Fibroblast of skin of left quadriceps (primary cell): ENCODE measurements at places on chromosomes 7 and 10.

GRCh38 chr7:38630720-38631673, at the start of gene AMPH:
Gene AMPH (minus strand): TSS chr7:38631373. CDS start chr7:38631351, 22 bp downstream.
- DNase-seq, result peak; percentile 38

DNA sequence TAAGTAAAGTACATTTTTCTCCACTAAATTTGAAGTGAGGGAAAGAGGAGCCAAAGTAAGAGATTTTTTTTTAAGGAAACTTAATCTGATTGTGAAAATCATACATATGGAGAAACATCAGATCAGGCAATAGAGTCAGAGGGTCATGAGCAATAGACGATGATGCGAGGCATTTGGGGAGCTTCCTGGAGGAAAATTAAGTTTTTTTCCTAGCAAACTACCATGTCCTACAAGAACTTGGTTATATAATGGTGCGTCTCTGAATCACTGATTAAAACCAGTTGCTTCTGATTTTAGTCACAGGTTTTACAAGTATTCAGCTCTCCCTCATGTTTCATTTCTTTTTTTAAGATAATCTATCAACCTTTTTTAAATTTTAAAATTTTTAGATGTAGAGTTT, 52.1 kb upstream of the MTURN start:
- no peak for DNase-seq

DNA sequence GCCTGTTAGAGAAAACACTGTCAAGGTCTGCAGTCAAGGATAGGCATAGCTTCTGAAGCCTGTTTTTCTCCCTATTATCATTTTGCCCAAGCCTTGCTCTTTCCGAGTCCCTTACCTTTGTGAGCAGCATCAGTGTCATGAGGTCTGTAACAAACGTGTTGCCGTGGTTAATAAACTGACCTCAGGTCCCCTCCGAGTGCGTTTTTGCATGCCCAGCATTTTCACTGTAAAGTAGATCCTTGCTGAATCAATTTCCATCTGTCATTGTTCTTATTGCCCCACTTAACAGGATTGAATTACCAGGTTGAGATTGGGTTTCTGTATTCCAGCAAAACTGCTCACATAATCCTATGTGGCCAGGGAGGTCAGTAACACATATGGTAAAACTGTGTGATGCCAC, 110.3 kb downstream of the ZNF248 start:
- DNase-seq, result no peak

DNA sequence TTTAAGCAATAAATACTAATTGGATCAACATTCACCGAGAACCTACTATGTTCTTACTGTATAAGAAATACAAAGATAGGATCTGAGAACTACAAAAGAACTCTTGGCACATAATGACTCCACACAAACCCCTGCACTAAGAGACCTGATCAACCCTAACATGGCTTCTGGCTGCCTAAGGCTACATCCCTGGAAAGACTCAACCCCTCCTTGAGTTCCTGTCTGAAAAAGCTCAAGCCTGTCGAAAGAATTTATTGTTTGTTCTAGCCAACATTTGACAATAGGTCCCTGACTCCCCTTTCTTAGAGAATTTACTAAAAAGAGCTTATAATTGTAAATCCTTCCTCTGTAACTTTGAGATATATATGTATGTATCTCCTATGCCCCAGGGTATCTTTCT, 125.3 kb upstream of the SGCE start:
- no peak for DNase-seq

DNA sequence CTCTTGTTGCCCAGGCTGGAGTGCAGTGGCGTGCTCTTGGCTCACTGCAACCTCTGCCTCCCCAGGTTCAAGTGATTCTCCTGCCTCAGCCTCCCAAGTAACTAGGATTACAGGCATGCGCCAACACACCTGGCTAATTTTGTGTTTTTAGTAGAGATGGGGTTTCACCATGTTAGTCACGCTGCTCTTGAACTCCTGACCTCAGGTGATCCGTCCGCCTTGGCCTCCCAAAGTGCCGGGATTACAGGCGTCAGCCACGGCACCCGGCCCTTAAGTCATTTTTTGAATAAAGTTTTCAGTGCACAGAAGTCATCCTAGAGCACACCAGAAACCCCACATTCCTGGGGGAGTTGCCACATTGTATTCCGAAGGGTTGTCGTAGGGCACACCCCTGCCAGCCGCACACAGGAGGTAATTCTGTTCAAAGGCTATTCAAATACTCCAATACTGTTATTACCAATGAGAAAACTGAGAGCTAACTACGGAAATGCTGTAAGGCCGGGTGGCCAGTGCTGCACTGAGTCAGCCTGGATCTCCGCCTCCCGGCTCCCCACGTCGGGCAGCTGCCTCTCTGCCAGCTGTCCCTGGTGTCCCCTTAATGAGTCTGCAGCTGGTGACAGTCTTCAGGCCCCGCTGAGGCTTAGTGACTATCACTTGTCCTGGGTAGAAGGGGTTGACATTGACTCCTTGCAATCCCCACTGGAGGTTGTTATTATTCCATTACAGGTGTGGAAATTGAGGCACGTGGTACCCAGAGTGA, 8.6 kb upstream of the RFC2 start:
- DNase-seq, result no peak

DNA sequence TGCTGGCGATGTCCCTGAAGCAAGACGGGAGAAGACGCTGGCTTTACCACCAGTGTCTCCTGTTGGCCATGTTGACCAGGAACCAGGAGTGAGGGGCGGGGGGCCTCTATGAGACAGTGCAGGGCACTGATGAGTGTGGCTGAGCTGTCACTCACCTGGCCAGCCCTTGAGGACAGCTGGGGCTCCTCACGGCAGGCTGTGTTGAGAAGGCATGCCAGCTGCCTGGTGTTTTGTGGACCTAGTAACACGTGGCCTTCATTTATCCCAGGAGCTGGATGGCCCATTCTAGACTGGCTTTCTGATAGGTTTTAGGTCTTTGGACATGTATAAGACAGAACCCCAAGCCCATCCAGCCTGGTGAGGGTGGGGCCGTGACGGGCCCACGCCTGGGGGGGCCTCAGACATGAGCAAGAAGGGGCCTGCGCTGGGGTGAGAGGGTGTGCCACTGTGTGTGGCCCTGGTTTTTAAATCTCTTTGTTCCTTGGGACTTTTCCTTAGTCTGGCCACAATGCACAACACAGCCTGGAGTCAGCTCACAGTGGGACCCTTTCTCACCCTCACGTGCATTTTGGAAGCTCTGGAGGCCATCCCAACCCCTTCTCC, 10.5 kb downstream of the RHBDD2 start:
- DNase-seq, result no peak

- DNase-seq, result no peak
Measured at GRCh38 chr7:42790196-42790595, 121.7 kb downstream of the C7orf25 start.

GRCh38 chr7:23696916-23697441, 13.0 kb upstream of the STK31 start:
- DNase-seq, result no peak

GRCh38 chr7:157751406-157751805, 414.6 kb downstream of the DNAJB6 start:
- no peak for DNase-seq

GRCh38 chr10:123618224-123618623, 47.9 kb upstream of the GPR26 start:
- DNase-seq, result no peak

DNA sequence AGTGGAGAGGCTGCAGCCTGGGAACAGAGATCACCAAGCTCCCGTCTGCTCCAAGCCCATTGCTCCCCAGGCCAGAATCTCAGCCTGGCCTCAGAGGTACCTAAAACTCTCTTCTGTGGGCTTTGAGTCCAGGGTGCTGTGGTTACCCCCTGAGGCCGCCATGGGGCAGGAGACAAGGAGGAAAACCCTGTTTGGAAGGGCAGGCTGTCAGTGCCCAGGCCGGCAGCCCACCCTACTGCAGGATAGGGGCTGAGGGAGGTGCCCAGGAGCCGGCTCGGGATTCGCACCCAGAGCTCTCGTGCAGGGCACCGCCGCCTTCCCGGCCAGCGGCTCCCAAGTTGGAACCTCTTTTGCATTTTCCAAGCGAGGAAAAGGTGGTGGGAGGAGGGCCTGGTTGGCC, 24.5 kb downstream of the UNCX start:
- DNase-seq, result no peak

DNA sequence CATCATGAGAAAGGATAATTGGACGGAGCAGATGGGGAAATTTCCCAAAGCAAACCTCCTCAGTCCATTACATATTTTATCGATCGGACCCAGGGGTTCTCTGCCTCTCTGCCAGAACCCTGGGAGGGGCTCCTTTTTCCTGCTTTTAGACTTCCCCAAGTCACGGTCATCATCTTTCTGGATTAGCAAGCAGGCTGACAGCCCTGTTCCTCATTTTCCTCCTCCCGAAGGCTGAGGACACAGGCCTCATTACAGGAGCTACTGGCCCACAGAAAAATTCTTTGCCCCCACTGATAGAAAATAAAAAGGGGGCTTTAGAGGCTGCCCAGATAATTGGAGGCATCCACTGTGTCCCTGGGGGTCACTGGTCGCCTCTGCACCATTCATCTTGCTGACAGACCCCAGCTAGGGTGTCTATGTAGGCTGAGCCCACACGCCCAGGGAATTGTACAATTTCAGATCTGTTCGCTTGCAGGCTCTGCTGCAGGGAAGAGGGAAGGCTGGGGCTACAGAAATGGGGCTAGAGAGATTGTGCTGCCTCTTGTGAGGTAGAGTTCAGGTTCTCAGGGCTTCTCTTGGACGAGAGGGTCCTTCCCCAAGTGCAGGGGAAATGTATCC, 125.7 kb upstream of the SDK1 start:
- DNase-seq, result no peak

DNA sequence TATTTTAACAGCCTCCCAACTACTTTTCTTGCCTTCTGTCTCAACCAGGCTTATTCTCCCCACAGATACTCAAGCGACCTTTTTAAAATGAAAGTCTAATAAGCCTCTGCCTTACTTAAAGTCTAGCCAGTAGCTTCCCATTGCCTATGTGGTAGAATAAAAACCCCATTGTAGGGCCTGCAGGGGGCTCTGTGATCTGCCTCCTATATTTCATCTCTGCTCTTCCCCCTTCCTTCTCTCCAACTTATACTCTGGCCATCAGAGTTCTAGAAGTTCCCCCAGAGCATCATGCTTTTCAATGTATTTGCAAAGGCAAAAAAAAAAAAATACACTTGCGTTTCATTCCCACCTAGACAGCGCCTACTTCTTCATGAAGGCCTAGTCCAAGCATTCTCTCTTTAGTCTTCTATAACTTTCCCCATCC, 167.7 kb upstream of the ADO start:
- DNase-seq, result no peak

- no peak for DNase-seq
Measured at GRCh38 chr7:36155811-36156361, 2.8 kb downstream of the EEPD1 start.

GRCh38 chr10:3330663-3331062, 158.1 kb upstream of the PITRM1 start:
- no peak for DNase-seq

- DNase-seq, result no peak
Measured at GRCh38 chr7:34060196-34060947, 155.0 kb downstream of the BMPER start.

DNA sequence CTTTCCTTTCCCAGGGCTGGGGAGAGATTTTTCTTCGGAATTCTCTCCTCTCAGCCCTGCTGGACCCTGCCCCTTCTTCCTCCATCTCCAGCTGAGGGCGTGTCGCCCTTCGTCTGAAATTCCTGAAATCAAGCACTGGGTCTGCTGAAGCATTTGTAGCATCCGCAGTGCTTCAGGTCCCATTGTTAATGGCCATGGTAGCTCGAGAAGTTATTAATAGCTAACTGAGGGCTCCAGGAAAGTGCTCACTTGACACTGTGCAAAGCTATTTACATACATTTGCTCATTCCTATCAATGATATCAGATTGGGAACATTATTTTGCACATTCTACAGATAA, 515 bp downstream of the FAM149B1 start:
- DNase-seq, result no peak

- peak; percentile 57 for DNase-seq
Measured at GRCh38 chr7:47291461-47292081, 290.3 kb downstream of the TNS3 start.

GRCh38 chr10:133208466-133208865, 21.6 kb upstream of the UTF1 start:
- no peak for DNase-seq

GRCh38 chr10:1189166-1190051, 133.2 kb downstream of the WDR37 start:
- DNase-seq, result no peak

DNA sequence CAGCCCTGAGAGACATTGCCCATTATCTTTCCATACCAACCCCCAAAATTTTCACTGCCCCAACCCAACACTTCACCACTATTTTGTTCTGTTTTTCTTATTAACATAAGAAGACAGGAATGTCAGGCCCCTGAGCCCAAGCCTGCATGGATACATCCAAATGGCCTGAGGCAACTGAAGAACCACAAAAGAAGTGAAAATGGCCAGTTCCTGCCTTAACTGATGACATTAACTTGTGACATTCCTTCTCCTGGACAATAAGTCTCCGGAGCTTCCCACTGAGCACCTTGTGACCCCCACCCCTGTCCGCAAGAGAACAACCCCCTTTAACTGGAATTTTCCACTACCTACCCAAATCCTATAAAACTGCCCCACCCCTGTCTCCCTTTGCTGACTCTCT, 1076.4 kb upstream of the GHITM start:
- no peak for DNase-seq

GRCh38 chr7:25206765-25207164, 21.5 kb downstream of the NPVF start:
- no peak for DNase-seq

DNA sequence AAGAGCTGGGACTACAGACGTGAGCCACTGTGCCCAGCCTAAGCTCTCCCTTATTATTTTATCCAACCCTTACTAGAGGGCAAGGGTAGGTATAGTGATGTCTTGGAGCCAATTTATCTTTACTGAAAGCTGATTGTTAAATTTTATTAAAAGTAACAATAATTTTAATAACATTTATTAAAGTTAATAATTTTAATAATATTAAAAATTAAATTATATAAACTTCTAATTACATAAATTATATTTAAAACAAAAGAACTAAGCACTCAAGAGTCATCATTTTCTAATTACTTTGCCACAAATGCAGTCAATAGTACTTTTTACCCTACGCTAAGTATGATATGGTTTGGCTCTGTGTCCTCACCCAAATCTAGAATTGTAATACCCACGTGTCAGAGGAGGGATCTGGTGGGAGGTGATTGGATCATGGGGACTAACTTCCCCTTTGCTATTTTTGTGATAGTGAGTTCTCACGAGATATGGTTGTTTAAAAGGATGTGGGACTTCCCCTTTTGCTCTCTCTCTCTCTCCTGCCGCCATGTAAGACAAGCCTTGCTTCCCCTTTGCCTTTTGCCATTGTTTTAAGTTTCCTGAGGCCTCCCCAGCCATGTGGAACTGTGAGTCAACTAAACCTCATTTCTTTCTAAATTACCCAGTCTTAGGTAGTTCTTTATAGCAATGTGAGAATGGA, 58.4 kb upstream of the ETV1 start:
- no peak for DNase-seq

- no peak for DNase-seq
Measured at GRCh38 chr7:112067632-112068540, 138.3 kb downstream of the DOCK4 start.
